ENCODE measurements at places on chromosomes 2 and 18.

- DNase-seq = no peak
Measured at GRCh38 chr2:74080346-74080745, 67.4 kb downstream of the BOLA3 start.

GRCh38 chr2:231336700-231337099, 58.8 kb upstream of the B3GNT7 start:
- DNase-seq = no peak

DNA sequence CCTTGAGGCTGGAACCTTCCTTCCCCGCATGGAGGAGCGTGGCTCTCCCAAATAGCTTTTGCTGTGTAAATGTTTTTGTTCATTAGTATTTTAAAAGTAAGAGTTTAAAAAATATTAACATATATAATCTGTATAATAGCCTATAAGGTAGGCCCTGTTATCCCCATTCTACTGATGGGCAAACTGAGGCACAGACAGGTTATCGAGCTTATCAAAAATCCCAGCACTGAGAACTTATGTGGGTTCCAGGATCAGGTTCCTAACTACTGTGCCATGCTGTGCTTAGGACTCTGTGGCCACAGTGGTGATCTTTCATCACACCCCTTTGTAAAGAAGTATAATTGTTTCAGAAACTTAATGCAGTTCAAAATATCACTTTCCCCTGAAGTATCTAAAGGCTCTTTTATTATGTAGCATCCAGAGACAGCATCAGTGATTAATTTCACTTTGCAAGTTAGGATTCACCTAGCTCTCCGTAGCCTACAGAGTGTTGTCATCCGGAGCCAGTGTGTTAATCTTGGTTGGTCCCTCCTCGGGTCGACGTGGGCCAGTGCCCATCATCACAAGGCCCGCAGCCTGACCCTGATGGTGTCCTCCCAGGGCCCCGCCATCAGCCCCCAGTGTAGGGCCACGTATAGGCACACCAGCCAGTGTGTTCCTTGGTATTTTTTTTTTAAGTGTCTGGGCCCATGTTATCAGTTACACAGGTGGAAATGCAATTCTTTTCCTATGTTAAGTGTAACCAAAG, 28.7 kb downstream of the CABLES1 start:
- no peak for DNase-seq

DNA sequence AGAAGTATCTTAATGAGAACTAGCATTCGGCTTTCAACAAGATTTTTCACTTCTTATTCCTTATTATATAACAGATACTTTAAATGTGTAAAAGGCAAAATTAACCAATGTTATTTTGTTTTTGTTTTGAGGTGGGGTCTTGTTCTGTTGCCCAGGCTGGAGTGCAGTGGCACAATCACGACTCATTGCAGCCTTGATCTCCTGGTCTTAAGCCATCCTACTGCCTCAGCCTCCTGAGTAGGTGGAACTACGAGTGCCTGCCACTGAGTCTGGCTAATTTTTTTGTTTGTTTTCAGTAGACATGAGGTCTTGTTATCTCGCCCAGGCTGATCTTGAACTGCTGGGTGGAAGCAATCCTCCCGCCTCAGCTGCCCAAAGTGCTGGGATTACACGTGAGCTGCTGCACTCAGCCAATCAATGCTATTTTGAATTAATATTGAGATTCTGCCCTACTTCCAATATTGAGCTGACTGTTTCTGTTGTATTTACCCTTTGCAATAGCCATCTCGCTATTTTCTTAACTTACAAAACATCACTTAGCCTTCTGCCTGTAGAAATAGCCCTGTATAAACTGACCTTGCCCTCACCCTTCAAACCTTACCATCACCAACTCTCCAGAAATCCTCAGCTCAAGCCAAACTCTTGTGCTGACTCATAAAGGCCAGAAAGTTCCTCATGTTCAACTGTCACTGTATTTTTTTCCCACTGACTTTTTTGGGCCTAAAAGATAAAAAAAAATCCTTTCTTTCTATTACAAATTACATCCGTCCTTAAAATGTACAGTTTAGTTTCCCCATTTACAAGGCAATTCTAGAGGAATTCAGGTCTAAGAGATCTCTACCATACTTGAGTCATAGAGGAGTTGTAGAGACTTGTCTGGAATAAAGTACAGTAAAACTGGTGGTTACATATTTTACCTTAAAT, 94.3 kb downstream of the OLA1 start:
- peak; percentile 55 for DNase-seq

All from AG20443 (cell line).